CD4-positive, alpha-beta T cell treated with Interleukin-1 beta for 1 hour (primary cell): ENCODE measurements at places on chromosomes 2 and 18.

GRCh38 chr2:69436596-69436937 lies 668 bp downstream of the NFU1 start:
- no peak for DNase-seq

DNA sequence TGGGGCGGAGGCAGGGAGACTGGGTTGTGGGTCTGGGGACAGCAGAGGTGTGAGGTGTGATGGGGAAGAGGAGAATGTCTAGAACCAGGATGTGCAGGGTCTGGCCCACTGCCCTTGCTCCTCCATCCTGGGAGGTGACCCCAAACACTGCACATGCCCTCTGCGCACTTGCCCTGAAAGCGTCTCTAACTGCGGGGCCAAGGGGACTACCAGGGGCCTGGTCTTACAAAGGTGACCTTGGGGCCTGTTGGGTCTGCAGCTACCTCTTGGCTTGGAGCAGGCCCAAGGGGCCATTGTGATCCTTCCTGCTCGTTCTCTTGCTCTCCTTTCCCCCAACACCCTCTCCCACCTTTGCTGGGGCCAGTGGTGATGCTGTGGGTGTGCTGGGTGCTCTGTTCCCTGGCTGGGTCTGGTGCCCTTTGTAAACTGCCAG lies 48.0 kb upstream of the FAHD2A start:
- no peak for DNase-seq

- no peak for DNase-seq
Measured at GRCh38 chr2:51165534-51166260, 133.8 kb upstream of the NRXN1 start.

DNA sequence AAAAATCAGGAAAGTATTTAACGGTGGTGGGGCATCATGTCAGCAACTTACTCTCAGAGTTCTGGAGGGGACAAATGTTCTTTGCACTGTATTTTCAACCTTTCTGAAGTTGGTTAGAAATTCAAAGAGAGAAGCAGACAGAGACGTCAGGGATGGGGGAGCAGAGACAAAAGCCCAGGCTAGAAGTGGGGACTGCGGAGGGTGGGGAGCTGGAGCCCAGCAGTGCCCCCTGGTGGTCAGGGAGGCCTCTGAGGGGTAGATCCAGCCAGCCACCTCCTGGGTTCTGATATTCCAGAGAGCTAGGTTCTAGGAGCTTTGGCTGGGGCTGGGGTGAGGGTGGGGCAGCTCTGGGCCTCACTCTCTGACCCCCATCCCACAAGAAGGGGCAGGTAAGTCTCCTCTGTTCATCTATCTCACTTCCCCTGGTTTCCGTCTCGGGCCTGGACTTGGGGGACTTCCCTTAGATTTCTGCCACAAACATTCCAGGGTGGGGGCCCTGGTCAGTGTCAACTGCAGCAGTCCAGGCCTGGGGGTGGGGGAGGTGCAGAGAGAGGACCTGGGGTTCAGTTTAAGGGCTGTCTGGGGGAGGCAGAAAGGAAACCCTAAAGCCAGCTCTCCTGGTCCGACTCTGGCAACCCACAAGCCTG lies 8.9 kb downstream of the TNS1 start:
- peak; percentile 45 for DNase-seq

DNA sequence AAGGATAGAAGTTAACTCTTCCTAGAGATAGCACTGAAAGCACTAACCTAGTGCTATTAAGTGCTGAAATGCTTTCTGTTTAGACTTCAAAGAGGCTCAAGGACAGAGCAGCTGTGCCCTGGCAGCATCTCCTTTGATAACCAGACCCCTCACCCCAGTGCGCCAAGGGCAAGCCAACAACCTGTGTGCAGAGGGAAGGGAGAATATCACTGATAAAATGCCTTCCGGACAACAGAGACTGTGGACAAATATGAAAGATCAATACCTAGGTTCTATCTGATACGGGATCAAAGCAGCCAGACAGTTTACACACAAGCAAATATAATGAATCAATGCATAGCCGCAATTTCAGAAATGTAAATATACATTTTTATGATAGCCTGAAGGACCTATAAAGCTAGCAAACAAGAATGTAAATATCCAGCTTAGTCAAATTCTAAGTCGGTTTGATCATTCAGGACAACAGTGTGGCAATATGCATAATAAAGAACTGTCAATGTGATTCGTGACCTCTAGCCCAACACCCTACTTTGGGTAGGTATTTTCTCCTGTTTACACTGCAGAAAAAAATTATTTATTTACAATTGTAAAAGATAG lies 91.8 kb upstream of the RFX8 start:
- DNase-seq: no peak

GRCh38 chr2:60759654-60760053 lies 3.6 kb downstream of the PAPOLG start:
- DNase-seq: no peak

- DNase-seq: no peak
Measured at GRCh38 chr18:74967979-74968378, 241.0 kb downstream of the PTGR3 start.

GRCh38 chr2:18531194-18531593 lies 29.3 kb downstream of the RDH14 start:
- no peak for DNase-seq

- DNase-seq: peak; percentile 56
Measured at GRCh38 chr2:104872866-104873688, 19.2 kb downstream of the POU3F3 start.

DNA sequence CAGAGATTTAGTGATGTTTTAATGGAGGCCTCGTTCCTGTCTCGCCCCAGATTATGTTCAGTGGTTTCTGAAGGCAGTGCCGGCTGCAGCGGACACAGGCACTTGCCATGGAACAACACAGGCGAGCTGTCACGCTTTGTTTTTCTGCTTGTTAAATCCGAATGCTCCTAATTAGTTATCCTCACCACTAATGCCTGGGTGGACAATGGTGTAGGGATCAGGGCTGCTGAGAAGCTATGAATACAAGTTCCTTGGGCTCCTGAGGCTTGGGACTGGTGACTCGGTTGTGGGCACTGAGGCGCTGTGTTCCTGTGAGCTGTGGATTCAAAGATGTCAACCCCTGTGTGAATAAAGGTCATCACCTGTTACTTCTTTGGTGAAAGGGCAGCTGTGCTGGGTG lies 123.5 kb downstream of the PLEKHM3 start:
- no peak for DNase-seq

DNA sequence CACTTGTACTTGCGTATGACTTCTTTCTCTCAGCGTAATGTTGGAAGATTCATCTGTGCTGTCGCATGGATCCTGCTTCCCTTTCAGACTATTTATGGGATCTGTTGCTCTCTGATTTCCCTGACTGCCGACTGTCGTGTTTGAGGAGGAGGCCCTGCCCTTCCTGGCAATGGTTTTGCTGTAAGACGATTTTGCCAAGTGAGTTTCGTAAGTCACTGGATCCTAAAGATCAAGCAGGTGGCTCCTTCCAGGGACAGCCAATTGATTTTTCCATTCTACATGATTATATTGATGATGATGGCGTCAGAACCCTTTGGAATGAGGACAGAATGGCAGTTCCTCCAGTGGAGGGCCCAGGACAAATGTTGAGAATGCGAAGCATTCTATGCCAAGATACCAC lies 8.7 kb upstream of the B3GNT2 start:
- DNase-seq: no peak

- no peak for DNase-seq
Measured at GRCh38 chr2:213098612-213099011, 52.8 kb downstream of the IKZF2 start.

DNA sequence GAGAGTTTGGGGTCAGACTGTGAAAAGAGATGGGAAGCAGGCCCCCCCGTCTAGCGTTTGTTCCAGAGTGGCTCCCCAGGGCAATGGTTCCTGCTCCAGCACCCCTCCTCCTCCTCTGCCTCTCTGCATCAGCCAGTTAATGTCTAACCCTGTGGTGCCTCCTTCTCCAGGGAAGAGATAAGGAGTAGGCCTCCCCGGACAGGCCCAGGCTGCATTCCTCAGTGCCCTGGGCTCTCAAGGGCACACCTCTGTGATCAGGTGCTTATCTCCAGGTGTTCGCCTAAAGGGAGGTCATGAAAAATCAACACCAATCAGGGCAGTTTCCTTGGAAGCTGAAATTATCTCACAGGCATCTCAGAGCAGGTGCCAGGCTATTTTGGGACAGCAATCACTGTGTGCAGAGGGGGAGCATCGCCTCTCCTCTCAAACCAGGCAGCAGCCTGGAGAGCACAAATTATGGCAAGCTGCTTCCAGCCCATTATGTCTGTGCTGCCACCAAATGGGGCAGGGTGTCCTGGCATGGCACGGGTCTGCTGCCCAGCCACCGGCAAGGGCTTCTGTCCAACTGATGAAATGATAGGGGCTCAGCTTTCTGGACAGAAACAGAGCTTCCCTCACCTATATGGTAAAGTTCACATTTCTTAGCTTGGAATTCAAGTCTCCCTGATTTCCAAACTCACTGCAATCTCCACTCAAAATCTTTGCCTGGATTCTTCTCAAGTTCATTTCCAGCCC lies 255.8 kb upstream of the SLC14A2 start:
- DNase-seq: no peak

DNA sequence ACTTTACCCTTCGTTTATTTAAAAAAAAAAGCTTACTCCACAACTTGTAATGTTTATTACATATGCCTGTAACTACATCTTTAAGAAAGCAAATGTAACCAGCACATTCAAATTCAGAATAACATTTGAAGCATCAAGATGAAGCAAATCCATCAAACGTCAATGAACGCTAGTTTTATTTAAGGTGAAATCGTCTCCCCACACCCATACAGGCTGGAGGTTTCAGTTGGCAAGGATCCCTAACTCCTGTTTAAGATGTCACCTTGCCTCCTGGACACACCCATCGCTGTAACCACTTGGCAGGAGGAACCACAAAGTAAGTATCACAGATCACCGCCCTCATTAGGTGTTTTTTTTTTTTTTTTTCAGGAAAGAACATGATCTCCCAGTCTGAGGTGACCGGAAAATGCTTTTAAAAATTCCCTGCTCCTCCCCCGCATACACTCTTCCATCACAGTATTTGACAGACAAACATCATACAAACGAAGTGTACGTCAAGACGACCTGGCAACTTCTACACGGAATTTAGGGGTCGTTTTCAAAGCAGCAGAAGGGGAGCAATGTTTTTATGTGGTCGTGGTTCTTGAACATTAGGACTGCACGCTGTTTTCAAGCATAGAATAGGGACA lies 19.7 kb upstream of the STPG4 start:
- DNase-seq: peak; percentile 63

- no peak for DNase-seq
Measured at GRCh38 chr2:179129574-179130238, 79.8 kb upstream of the CCDC141 start.

- DNase-seq: no peak
Measured at GRCh38 chr2:150042500-150043171, 444.8 kb downstream of the RND3 start.

DNA sequence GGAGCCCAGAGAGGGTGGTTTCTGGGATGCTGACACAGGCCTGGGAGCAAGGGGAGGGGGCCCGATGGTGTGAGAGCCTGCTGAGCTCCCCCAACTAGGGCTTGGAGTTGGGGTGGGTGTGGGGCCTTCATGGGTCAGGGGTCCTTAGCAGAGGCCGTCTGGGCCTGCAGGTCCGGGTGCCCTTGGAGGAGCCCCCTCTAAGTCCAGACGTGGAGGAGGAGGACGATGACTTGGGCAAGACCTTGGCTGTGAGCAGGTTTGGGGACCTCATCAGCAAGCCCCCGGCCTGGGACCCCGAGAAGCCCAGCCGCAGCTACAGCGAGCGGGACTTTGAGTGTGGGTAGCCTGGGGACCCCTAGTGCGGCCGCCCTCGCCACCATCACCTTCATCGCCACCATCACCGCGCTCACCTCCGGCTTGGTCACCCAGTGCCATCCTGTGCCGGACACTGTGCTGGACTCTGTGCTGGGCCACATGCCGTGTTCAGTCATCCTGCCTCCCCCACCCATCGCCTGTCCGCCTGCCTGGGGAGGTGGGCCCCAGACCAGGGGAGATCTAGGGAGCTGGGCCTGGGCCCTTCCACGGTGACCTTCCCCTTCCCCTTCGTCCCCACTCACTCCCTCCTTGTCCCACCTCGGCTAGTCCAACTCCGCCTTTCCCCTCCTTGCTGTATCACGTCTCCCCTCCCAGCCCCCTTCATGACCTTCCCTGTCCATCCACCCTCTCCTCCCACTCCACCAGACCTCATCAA lies 980 bp downstream of the SLC4A3 start:
- DNase-seq: no peak

- DNase-seq: no peak
Measured at GRCh38 chr18:63562284-63562683, 20.1 kb downstream of the SERPINB12 start.

DNA sequence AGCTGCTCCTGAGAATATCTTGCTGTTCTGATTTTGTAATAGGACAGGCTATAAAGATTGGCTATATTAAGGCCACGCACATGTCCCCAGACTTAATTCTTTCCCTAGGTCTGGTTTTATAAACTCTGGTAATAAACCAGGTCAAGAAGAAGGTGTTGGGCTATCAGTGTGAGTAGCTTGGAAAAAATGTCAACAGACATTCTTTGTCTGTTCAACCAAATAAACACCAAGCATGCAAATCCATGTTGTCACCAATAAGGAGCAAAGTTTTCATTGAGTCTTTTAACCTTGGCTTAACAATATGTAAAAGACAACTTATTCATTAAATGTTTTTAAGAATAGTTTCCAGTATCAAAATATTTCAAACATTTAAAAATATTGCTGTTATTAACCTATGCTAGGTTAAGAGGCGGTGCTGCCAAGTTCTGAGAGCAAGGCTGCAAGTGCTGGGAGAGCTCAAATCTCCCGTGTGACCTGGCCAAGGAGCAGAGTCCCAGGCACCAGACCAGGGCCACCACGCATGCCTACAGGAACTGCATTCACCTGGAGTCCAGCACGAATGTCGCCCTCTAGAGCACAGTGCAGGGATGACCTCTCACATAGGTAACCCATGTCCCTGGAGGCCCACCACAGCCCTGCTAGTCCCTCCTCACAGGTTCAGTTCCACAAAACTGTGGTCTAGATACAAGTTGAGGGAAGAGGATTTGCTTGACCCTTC lies 120.5 kb upstream of the POU3F3 start:
- no peak for DNase-seq

DNA sequence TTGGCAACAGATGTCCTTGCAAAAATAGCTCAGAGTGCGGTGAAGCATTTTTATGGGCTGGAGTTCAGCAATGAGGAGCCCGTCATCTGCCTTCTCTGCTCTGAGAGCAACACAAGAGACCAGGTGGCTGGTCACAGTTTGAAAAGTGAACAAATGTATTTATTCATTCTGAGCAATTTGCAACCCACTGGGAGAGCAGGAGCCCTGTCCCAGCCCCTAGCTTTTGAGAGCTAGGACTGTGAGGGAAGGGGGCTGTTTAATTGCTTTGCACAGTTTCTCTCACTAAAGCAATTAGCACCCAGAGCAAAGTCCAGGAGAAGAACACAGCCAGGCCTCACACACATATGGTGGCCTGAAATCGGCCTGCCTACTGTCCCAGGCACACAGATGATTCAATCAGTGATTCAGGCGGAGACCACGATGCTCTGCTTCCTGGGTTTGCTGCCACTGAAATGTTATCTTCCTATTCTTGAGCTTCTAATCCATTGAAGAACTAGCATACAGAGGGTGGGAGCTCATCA lies 646.1 kb upstream of the ACVR2A start:
- DNase-seq: no peak

GRCh38 chr2:215667585-215668377 lies 231.9 kb upstream of the FN1 start:
- no peak for DNase-seq

GRCh38 chr2:215833531-215834162 lies 179.7 kb downstream of the MREG start:
- DNase-seq: no peak

- no peak for DNase-seq
Measured at GRCh38 chr2:80238692-80239469, 65.7 kb downstream of the LRRTM1 start.
